ENCODE measurements at places on chromosomes 1 and 21.

DNA sequence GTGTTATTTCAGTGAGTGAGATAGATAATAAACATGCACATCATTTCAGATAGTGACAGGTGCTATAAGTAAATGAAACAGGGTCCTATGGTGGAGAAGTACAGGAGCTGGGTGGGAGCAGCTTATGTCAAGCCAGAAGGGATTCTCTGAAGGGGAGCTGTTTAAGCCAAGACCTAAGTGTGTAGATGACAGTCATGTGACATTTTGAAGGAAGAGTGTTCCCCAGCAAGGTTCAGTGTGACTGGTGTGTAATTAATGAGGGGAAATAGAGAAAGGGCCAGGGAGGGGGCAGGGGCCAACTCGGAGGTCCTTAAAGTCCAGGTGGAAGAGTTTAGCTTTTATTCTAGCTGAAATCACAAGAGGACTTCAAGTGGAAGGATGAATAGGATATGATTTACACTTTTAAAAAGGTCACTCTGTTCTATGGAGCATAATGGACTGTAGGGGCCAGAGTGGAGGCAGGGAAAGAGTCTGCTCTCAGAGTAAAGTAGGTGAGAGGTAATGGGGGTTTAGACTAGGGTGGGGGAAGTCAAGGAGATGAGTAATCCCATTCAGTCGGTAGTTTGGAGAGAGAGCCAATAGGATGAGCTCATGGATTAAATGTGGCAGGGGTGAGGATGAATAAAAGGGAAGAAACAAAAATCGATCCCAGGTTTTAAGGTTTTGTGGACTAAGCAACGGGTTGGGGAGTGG lies 243.1 kb downstream of the CACNA1E start:
- H3K36me3 ChIP-seq, result no peaks in the 10 kb centered on the region
- no peak overlapping the region for H3K4me3 ChIP-seq
- H3K27me3 ChIP-seq, result no peaks in the 10 kb centered on the region
- H3K27ac ChIP-seq, result no peak overlapping the region
- no peaks in the 10 kb centered on the region for H3K4me1 ChIP-seq
- no peak for DNase-seq

- DNase-seq, result no peak
- H3K4me3 ChIP-seq, result peak overlapping the region; percentile 74
- peaks cover 15% of the 10 kb centered on the region for H3K4me1 ChIP-seq
- H3K36me3 ChIP-seq, result peaks cover 14% of the 10 kb centered on the region
- no peaks in the 10 kb centered on the region for H3K27me3 ChIP-seq
Measured at GRCh38 chr1:156766298-156767100, 836 bp upstream of the PRCC start.

DNA sequence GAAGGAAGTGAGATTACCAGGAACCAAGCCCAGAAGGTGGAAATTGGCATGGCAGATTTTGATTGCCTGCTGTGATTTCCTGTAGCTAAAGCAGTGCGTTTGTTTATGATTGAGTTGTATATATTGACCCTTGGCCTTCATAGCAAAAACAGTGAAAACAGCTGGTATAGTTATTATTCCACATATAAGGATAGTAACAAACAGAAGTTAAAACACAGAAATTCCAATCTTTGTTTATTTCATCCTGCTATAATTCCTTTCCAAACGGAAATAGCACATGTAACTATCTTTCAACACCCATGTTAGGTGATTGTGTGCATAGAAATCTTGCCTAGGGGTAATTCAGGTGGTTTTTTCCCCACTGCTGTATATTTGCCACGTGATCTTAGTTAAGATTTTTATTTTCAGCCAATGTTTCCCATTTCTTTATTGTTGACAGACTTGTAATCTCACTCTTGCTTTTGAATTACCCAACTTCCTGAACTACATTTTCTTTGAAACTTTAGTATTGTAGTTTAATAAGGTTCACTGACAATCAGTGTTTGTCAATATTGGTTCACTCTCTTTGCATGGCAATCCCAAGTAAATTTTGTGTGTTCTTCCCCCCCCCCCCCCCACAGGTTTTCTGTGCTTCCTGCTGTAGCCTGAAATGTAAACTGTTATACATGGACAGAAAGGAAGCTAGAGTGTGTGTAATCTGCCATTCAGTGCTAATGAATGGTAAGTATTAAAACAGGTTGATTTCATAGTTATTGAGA lies 102.7 kb downstream of the CC2D1B start:
- H3K27me3 ChIP-seq, result no peaks in the 10 kb centered on the region
- no peak overlapping the region for H3K4me3 ChIP-seq
- peak; percentile 4 for DNase-seq
- H3K4me1 ChIP-seq, result no peaks in the 10 kb centered on the region

DNA sequence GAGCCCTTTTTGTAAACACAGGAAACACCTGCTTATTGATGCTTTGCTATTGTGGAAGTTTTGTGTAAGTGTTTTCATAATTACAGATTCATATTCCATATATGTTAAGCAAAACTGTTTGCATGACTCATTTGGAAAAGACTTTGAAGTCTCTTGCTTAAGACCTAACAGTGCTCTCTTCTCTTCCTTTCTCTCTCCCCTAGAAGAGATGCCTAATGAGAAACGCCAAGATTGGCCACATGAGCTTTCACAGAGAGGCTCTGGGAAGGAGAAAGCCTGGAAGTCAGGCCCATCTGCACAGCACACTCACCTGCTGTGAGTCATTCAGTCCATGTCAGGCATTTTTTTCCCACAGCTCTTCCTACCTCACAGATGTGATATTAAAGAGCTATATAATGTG lies 101.6 kb upstream of the PALMD start:
- no peak overlapping the region for H3K27ac ChIP-seq
- H3K4me3 ChIP-seq, result no peak overlapping the region
- no peaks in the 10 kb centered on the region for H3K4me1 ChIP-seq
- H3K27me3 ChIP-seq, result no peaks in the 10 kb centered on the region
- no peak for DNase-seq

- H3K27me3 ChIP-seq, result no peaks in the 10 kb centered on the region
- no peaks in the 10 kb centered on the region for H3K36me3 ChIP-seq
- peak overlapping the region; percentile 95 for H3K27ac ChIP-seq
- H3K4me1 ChIP-seq, result peaks cover 43% of the 10 kb centered on the region
- no peak overlapping the region for H3K4me3 ChIP-seq
- DNase-seq, result peak; percentile 90
Measured at GRCh38 chr1:209808059-209808581, 2.2 kb upstream of the IRF6 start.

DNA sequence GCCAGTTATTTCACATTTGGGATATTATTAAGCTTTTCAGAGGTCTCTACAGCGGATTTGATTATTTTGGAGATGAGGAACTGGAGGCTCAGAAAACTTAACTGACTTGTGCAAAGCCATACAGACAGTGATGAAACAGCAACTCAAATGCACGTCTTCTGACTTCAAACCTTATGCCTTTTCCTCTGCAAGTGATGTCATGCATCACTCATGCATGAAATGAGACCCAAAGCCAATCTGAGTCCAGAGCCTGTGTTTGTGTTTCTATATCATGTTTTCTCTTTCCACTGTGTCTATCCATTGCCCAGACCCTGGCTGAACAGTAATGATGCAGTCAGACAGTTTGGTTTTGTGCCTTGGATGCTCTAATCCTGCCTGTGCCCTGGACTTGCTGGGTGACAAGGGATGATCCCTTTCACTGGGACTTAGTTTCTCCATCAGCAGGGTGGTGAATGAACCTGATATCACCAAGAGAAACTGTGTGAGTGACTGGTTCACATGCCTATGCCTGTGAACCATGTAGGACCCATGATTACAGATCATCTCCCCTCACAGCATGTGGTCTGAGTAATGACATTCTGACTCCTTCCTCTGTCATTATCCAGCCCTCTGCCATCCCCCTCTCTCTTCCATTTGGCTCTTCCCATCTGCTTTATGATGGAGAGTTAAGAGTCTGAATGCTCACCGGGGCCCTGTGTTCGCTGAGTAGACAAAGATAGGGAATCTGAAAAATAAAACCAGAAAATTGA lies 33.4 kb downstream of the SLAMF6 start:
- H3K27me3 ChIP-seq, result no peaks in the 10 kb centered on the region
- DNase-seq, result no peak
- H3K4me1 ChIP-seq, result peaks cover 18% of the 10 kb centered on the region
- no peak overlapping the region for H3K27ac ChIP-seq
- no peaks in the 10 kb centered on the region for H3K36me3 ChIP-seq

- DNase-seq, result no peak
- no peak overlapping the region for H3K27ac ChIP-seq
- H3K4me3 ChIP-seq, result no peak overlapping the region
- H3K27me3 ChIP-seq, result no peaks in the 10 kb centered on the region
- no peaks in the 10 kb centered on the region for H3K4me1 ChIP-seq
- H3K36me3 ChIP-seq, result no peaks in the 10 kb centered on the region
Measured at GRCh38 chr1:213891989-213892902, 95.5 kb upstream of the PROX1 start.

GRCh38 chr1:85091671-85092280 lies 43.5 kb upstream of the MCOLN3 start:
- no peak overlapping the region for H3K27ac ChIP-seq
- H3K4me3 ChIP-seq, result no peak overlapping the region
- H3K27me3 ChIP-seq, result no peaks in the 10 kb centered on the region
- H3K36me3 ChIP-seq, result no peaks in the 10 kb centered on the region
- H3K4me1 ChIP-seq, result no peaks in the 10 kb centered on the region

DNA sequence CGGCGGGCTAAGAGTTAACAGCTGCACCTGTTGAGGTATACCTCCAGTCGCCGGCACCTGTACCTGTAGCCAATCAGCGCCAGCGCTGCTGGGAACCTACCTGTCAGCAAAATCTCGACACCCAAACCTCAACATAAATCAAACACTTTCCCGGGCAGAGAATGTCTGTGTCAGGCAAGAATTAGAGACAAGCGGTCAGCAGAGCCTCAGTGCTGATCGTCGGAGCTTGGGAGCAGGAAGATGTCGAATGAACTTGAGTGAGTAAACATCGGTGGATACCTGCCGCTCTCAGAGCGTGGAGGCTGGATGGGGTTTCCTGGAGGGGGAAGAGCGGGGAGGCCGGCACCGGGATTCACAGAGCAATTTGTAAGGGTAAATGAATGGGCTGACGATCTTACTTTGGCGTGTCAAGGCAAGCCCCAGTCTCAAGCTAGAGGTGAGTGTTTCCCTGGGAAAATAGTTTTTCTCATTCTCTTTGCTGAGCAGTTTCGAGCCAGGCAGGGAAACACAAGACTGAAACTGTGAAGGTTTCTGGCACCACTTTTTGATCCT lies at the start of gene GRHL3:
Gene GRHL3, plus strand, starts transcription at position 46 of the 552 bp plus-strand sequence. Its CDS starts 195 bp downstream, at position 241.
- peaks cover 12% of the 10 kb centered on the region for H3K4me1 ChIP-seq
- peak; percentile 69 for DNase-seq
- H3K27me3 ChIP-seq, result peaks cover 19% of the 10 kb centered on the region
- no peak within 1 kb of the TSS for H3K27ac ChIP-seq
- H3K36me3 ChIP-seq, result no peaks in the 10 kb centered on the region
- H3K4me3 ChIP-seq, result peak within 1 kb of the TSS; percentile 6

- no peak for DNase-seq
- H3K4me1 ChIP-seq, result no peaks in the 10 kb centered on the region
- no peak overlapping the region for H3K27ac ChIP-seq
- H3K4me3 ChIP-seq, result no peak overlapping the region
Measured at GRCh38 chr1:38534473-38534823, 325.1 kb downstream of the RRAGC start.

- H3K27me3 ChIP-seq, result no peaks in the 10 kb centered on the region
- no peaks in the 10 kb centered on the region for H3K36me3 ChIP-seq
- DNase-seq, result peak; percentile 93
- H3K4me3 ChIP-seq, result no peak overlapping the region
Measured at GRCh38 chr1:228849011-228849541, 113.8 kb downstream of the RHOU start.

DNA sequence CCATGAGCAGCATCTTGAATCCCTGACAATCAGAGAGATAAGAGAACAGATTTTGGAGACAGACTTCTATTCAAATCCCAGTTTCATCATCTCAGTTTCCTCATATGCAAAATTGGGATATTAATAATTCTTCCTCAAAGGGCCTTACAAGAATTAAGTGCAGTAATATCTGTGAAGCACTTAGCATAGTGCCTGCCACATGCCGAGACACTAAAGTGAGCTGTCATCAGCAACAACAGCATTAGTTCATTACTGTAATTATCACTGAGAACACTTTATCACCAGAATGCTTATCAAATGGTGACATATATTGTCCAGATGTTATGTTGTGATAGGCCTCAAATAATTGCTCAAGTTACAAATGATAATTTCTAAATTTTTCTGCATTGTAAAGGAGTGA lies 922 bp upstream of the FCRLB start:
- no peak overlapping the region for H3K4me3 ChIP-seq
- peaks cover under 1% of the 10 kb centered on the region for H3K4me1 ChIP-seq
- peaks cover 43% of the 10 kb centered on the region for H3K27me3 ChIP-seq
- H3K36me3 ChIP-seq, result no peaks in the 10 kb centered on the region
- H3K27ac ChIP-seq, result no peak overlapping the region

GRCh38 chr21:32993894-32994293 lies 31.8 kb upstream of the OLIG2 start:
- no peaks in the 10 kb centered on the region for H3K36me3 ChIP-seq
- DNase-seq, result no peak
- H3K4me1 ChIP-seq, result no peaks in the 10 kb centered on the region

- no peaks in the 10 kb centered on the region for H3K36me3 ChIP-seq
- no peak for DNase-seq
- H3K4me3 ChIP-seq, result no peak overlapping the region
Measured at GRCh38 chr1:11563560-11564069, 84.7 kb downstream of the DISP3 start.

GRCh38 chr1:184158896-184159681 lies 107.6 kb downstream of the TSEN15 start:
- H3K27me3 ChIP-seq, result no peaks in the 10 kb centered on the region
- H3K27ac ChIP-seq, result no peak overlapping the region
- no peak for DNase-seq
- no peak overlapping the region for H3K4me3 ChIP-seq
- no peaks in the 10 kb centered on the region for H3K36me3 ChIP-seq

GRCh38 chr1:220631238-220631815 lies 58.8 kb upstream of the C1orf115 start:
- H3K27me3 ChIP-seq, result no peaks in the 10 kb centered on the region
- no peak overlapping the region for H3K4me3 ChIP-seq
- no peak overlapping the region for H3K27ac ChIP-seq

DNA sequence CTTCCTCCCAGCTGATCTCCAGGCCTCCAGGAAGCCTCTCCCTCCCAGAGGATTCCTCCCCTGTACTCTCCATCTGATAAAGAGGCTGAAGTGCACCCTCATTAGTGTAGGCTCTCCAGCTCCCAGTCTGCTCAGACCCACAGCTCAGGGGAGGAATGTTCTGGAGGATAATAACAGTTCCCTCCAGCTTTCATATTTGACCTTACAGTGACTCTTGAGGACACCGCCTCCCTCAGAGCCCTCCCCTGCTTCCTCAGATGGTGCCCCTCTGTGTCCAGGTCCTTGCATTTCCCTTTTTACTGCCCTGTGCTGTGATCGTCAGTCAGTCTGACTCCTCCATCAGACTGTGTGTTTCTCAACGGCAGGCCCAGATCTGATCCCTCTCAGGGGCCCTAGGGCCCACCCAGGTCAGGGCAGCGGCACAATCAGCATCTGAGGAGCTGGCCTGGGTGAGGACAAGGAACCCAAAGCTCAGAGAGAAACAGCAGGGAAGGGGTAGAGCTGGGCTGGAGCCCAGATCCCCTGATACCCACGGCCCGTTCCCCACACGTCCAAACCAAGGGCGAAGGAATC lies 1.1 kb upstream of the SHISAL2A start:
- H3K27ac ChIP-seq, result no peak overlapping the region
- H3K36me3 ChIP-seq, result no peaks in the 10 kb centered on the region
- no peak overlapping the region for H3K4me3 ChIP-seq
- peaks cover 27% of the 10 kb centered on the region for H3K27me3 ChIP-seq
- DNase-seq, result peak; percentile 49
- H3K4me1 ChIP-seq, result peaks cover 14% of the 10 kb centered on the region

- H3K27ac ChIP-seq, result no peak overlapping the region
- no peak for DNase-seq
- no peak overlapping the region for H3K4me3 ChIP-seq
- H3K4me1 ChIP-seq, result no peaks in the 10 kb centered on the region
- H3K36me3 ChIP-seq, result no peaks in the 10 kb centered on the region
Measured at GRCh38 chr1:107933736-107934135, 31.2 kb downstream of the VAV3 start.
